ENCODE measurements at places on chromosomes 6 and 20.
A peak's percentile ranks its signal among the peaks of the same experiment; 100 is the strongest.

DNA sequence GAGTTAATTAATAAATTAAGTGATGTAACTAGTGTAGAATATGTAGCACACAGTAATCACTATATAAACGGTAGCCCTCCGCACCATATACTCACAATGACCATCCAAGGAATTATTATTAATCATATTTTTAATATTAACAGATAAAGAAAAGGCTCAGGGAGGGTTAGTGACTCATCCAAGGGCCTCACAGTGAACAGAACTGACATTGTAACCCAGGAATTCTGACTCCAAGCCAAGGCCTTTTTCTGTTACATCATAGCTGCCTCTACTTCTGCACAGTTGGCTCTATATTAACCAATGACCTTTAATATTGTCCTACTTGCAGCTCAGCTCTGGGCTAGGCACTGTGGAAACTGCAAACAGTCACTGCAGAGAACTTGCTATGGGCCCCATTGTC, 117.5 kb upstream of the SIRPG start:
- DNase-seq = no peak

DNA sequence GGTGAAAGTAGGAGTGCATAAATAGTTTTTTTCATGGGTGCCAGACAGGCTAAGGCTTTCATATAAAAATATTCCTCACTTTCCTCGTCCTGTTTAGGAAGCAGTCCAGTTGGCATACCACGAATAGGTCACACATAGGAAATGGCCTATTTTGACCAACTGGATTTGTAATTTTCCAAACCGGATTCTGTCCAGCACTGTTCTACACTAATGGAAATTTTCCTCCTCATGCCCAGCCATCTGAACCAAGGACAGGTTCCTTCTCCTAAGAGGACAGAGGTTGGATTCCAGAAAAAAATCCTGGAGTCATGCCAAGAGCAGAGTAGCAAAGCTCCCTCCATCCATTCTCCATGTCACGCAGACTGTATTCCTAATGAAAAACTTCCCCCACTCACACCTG, 43.1 kb downstream of the PANK2 start:
- DNase-seq = no peak

- DNase-seq = peak; percentile 85
These were observed 97.8 kb downstream of the JARID2 start for GRCh38 chr6:15343490-15344191.

DNA sequence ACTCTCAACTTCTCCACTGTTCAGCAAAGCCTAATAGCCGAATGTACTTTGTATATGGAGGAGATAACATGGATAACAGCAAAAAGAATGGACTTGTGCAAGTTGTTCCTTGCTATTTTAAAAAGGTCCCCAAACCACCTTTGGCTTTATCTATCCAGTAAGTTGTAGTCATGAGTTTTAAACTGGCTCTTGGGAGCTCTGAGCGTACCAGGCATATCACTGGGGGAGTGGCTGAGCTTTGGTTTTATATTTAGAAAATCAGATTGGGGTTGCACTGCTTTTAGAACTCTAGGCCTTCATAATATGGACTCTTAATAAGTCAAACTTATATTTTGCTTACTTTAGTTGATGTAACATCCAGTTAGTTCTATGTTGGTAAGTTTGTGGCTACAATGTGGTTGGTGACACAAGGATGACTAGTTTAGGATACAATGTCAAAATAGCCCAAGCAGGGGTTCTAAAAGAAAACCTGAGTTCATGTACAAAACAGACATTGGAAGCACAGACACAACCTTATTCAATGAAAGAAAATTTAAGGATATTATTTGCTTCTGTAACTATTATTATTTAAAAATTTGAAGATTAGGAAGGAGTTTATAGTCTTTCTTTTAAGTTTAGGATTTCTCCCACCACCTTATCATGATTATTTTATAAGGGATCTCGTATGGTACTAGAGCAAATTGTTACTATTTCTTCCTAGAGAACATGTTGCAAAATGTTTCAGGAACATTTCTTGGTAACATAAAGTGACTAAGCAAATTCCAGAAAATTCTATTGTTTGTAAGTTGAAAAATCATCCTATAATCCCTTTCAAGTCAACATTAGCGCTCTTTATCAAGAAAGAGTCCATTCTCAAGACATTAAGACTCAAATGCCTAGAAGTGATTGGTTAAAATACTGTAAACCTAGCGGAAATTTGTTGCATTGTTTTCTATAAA, 165.8 kb upstream of the SUPT3H start:
- no peak for DNase-seq

DNA sequence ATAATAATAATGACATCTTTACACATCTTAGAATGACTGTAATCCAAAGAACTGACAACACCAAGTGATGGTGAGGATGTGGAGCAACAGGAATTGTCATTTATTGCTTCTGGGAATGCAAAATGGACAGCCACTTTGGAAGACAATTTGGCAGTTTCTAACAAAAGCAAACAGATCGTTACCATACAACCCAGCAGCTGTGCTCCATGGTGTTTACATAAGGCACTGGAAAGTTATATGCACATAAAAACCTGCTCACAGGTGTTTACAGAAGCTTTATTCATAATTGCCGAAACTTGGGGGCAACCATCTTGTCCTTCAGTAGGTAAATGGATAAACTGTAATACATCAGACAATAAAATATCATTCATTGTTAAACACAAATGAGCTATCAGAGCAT, 18.3 kb upstream of the ASF1A start:
- no peak for DNase-seq

All from hematopoietic multipotent progenitor cell treated with erythropoietin and hydrocortisone succinate and interleukin-3 and kit ligand, for 8 days (in vitro differentiated cells).